ENCODE measurements at places on chromosomes 13 and 19.
A peak's percentile ranks its signal among the peaks of the same experiment; 100 is the strongest.

DNA sequence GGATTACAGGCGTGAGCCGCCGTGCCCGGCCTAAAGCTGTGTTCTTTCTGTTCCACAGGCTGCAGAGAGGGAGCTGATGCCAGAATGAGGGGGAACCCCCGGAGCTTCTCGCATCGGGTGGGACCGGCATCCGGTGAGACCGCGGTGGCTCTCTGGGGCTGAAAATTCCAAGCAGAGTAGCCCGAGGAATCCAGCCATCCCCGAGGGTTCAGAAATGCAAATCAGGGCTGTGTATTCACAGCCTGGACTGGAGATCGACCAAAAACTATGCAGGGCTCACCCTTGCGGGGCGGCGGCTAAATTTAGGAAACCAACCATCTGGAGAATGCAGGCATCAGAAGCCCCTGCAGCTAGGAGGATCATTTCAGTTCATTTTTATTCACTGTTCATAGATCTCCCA, 99.2 kb downstream of the GNG7 start:
- no peak for DNase-seq

DNA sequence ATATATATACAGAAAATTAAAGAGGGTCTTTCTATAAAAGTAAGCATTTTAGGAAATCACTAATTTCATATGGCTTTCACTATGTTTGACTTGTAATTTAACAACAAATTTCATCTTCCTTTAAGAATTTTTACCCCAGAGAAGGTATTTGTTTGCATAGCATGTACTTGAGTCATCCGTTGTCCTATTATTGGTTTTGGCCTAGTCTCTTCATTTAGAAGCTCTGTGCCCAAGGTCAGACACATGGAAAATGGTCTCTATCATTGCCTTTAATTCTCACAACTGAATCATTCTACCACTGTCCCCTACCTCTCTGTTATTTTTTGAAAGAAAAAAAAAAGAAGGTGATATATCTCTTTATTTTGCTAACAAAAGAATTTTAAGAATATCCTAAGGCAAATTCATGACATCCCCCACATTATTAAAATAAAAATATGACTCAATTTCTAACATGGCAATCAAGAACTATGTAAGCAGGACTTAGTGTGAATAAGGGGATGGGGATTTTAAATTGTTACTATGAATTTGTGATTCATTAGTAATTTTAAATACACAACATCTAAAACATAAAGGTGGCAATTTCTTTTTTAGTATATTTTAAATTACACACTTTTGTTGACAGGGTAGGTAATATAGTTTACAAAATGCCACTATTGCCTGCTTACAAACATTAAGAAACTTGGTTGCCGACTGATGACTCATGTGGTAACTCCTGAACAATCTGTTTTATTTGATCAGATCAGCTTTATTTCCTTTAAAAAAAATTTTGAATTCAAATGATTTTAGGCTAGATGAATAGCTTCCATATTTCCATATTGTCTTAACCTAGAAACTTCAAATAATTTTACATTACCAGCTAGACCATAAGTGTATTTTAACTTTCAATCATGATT, 13.9 kb downstream of the SLITRK5 start:
- DNase-seq, result no peak

DNA sequence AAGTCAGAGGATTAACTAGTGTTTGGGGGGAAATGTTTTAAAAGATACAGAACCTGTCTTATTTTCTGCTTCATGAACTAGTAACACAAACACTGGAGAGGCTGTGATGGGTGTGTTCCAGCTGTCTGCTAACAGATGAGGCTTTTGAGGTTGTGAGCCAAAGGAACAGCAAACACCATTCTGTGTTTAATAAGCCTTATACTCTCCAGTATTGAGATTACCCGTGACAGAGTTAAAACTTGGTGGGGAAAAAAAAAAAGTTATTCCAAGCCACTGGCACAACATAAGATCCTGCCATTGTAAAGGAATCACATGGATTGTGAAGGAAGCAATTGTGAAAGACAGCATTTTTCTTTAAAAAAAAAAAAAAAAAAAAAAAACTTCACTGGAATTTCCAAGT, 48.4 kb downstream of the KCTD12 start:
- DNase-seq, result no peak

DNA sequence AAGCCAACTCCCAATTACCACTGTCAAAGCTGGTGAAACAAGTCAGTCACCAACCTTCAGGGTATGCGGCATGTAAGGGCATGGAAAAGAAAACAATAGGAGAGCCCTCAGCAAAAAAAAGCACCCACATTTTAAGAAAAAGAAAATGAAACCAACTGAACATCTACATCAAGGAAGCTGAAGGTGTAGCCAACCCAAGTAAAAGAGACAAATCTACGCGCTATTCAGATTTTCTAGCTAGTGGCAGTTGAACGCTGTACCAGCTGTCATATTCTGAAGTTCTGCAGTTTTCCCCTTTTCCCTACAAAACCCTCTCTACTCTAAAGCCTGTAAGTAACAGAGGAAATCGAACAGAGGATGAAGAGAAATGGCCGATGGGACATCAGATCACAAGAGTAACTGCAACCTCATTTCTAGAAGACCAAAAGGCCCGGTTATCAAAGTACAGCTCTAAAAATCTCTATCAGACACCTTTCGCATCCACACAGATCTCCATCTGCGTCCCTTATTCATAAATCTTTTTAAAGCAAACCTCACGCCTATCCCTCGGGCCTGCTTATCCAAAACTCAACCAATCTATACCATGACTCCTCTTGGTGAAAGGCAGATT, 1.4 kb downstream of the MYCBP2 start:
- no peak for DNase-seq

DNA sequence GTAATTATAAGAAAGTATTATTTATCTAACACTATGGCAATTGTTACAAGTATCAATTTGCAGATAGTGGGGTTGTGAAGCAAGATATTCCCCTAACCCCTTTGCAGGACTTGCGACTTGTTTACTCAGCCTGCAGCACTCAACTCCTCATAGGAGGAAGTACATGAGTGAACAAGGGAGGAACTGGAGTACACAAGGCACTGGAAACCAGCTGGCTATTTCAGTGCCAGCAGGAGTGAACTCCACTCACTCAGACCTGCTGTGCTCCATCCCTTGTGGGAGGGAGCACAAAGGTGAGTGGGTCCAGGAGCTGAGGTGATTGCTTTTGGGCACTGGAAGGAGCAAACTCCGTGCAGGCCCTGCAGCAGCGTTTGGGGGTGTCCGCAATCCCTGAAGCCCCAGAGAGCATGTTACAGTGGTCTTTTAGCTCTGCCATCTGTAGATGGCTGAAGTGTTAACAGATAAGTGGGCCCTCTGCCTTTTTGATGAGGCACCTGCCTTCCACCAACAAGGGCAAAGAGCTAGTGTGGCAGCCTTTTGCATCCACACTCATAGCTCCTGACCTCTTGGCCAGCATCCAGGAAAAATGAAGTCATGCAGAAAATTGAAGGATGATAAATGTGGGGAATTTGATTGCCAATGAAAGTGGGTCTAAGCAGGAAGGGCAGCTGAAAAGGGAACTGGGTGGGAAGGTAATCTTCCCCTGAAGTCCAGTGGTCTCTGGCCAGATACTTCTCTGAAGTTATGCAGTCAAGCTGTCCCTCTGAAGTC, 802.2 kb upstream of the MIR17HG start:
- DNase-seq, result no peak

DNA sequence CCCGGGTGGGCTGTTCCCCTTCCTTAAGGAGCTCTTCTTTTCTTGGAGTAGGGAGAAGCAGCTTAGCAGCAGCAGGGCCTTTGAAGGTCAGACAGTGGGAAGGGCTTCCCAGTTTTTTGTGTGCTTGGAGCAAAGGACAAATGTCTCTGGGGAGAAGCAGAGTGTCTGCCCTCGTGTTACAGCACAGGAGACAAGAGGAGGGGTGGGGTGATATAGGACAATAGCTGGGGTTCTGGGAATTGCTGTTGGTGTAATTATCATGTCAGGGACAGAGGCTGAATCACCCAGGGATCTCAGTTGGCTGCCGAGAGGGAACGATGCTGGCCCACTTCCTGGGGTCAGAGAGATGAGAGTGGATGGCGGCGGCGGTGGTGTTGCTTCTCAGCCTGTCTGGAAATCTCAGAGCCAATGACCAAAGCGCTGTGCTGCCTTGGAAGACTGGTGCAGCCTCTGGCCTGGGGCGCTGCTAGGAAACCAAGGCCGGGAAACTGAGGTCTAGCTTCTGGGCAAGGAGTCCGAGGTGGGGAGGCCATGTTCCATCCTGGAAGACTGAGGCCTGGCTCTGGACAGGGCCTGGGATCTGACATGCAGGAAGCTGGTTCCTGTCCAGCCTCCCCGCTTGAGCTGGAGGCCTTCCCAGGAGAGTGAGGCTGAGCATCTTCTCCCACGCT, 1.2 kb downstream of the INAFM1 start:
- DNase-seq, result no peak

DNA sequence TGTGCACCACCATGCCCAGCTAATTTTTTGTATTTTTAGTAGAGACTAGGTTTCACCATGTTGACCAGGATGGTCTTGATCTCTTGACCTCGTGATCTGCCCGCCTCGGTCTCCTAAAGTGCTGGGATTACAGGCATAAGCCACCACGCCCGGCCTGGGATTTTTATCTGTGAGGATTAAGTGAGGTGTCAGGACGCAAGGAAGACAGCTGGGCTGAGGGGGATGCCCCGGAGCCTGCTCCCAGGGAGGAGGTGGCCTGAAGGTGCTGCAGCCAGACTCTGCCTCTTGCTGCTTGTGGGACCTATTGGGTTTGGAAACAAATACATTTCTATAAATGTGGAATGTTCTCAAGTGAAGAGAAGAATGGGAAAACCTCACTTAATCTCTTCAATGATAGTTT, 131.6 kb downstream of the OLFM4 start:
- DNase-seq, result no peak

DNA sequence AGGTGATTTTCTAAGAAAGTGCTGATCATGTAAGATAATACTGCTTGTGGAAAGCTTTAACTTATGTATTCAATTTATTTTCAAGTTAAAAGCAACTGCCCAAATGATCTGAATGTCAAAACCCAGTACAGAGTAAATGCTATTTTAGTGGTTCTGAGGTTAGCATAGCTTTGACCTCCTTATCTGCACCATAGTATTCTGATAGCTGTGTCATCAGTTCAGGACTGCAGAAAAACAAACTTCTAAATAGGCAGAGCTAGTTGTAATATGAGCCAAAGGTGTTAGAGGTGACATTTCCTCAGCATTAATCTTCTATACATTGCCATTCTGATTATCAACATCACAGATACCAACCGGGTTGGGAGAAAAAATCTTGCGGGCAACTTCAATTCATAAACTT, 758.7 kb downstream of the SLITRK5 start:
- no peak for DNase-seq

DNA sequence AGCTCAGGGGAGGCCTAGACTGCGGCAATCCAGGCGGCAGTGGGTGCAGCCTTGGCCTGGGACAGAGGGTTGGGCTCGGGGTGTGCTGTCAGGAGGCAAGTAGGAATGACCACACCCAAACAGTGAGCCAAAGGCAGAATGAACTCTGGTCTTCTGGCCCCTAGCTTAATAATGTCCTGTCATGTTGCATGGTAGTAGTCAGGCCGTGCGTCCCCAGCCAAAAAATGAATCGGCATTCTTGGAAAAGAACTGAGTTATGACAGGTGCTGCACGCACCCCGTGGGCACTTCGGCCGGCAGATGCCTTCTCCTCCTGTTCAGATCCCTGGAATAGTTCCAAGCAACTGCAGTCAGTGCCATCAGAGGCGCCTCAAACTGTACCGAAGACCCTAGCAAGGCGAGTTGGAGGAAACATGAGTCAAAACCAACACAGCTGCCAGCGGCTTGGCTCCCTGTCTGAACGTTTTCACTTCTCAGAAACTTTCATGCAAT, 55.9 kb downstream of the ATP7B start:
- no peak for DNase-seq

- peak; percentile 66 for DNase-seq
These were observed 2.1 kb upstream of the RSPH6A start for GRCh38 chr19:45817010-45817724.

GRCh38 chr13:61900033-61900432, 484.4 kb upstream of the PCDH20 start:
- DNase-seq, result no peak

DNA sequence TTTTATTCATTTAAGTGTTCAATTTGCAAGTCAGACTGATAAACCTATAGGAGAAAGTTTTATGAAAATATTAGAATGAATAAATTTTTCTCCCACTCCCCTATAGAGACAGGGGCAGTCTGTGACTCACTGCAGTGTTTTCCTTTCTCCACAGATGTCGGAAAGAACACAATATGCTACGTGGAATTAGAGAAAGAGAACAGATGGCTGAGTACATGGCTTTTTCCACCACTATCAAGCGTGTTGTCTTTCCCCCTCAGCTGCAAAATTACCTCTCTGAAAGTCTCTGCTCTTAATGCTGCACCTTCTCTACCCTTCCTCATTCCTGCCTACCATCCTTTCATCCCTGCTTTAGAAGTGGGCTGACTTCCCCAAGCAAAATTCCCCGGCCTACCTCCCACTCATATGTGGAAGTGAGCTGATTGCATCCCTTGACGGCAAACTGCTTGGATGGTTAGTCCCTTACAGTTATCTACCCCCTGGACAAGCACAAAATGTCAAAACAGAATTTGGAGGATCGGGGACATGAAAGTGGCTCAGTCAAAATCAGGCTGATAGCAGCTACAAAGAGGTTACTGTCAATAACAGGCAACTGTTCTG, 30.0 kb downstream of the FLT1 start:
- no peak for DNase-seq

GRCh38 chr13:111893071-111893606, 173.8 kb upstream of the SOX1 start:
- no peak for DNase-seq

DNA sequence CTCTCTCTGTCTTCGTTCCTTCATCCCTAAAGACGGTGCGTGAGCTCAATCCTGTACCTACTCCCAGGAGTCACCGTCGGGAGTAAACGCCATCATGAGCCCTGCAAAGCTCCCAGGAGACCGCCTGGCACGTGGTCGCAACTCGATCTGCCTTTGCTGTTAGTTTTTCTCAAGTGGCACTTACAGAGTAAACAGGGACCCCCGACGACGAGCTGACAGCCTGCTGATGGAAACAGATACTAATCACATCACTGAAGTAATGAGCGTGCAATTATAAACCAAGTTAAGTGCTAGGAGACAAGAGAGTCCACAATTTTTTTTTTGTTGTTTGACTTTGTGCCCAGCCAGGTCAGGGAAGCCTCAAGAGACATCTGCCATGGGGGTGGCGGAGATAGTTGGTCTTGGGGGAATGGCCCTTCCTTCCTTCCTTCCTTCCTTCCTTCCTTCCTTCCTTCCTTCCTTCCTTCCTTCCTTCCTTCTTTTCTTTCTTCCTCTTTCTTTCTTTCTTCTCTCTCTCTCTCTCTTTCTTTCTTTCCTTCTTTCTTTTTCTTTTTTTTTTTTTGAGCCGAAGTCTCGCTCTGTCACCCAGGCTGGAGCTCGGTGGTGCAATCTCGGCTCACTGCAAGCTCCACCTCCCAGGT, 23.6 kb downstream of the CACNG6 start:
- no peak for DNase-seq

- no peak for DNase-seq
These were observed 24.2 kb downstream of the VRK3 start for GRCh38 chr19:50000841-50001557.

GRCh38 chr19:48718711-48719231, 754 bp downstream of the MAMSTR start:
- DNase-seq, result no peak

GRCh38 chr19:39052243-39052746, 19.9 kb upstream of the FBXO27 start:
- no peak for DNase-seq
